ENCODE measurements at places on chromosomes 7 and 10.

DNA sequence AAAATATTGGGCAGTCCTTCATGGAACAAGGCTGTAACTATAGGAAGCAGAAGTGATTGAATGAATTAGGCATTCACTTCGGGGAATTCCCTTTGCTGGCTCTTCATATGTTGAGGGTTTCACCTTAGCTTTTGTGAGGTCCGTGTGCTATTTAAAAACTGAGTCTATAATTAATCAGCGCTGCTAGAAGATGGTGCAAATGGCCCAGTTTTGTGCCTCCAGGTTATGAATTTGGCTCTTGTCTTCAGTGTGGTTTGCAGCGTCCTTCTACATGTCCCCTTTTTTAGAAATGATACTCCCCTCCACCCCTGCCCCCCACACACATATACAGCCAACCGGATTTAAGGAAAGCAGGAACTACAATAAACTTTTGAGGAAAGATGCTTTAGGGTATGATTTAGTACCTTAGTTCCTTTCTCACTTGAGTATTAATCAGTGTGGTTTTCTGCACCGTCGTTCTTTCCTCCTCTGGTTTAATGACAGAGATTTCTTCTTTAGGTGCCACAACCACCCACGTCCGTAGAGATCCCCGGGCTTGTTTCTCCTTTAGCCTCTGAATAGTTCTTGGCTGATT lies 110.6 kb upstream of the SAMD8 start:
- DNase-seq: no peak

DNA sequence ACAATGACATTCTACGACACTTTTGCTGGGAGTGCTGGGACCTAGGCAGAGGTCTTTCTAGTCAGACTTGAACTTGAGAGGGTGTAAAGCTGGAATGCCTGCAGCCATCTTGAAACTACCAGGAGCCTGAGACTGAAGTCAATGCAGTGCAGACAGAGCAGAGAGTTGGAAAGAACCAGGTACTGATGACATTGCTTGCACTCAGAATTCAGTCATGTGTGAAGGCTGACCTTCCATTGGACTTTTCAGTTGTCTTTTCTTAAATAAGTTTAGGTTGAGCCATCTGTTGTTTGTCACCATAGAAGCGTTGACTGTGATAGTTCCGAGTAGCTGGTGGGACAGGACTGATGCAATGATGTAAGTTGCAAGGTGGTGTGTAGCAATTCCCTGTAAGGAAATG lies 3.1 kb upstream of the PLPP4 start:
- no peak for DNase-seq

- no peak for DNase-seq
These were observed 368.5 kb upstream of the HPS1 start for GRCh38 chr10:98815039-98815885.

DNA sequence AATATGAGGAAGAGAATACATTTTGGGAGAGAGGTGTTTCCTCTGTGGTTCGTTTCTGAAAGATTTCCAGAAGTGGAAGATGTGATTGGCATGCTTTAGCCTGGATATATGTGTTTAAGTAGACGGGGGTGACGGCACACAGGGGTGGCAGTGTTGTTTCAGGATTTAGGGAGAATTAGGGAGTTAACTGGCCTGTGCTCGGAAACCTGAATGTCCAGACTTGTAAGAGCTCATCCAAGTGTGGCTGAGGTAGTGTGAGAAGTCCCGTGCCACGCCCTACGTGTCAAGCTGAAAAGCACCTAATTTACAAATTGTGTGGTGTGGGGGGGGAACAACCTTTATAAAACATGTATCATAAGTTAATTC lies 1.1 kb downstream of the RALA start:
- DNase-seq: no peak

DNA sequence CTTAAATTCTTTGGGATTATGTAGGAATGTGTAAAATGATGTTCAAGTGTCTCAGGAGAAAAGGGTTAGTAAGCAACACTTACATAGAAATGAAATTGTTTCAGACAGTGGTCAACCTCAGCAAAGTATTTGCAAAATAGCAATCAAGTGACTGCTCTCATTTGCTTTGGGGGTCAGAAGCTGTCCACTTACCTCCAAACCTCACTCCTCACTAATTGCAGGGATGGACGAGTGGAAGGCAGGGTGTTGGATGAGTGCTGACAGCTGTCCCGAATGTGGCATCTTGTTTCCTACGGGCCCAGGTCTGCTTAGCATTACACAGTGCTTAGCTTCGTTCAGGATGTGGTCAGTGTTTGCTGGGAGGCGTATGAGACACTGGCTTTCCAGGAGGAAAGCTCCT lies 437.0 kb downstream of the SUGCT start:
- DNase-seq: no peak

GRCh38 chr10:55233505-55233904 lies 432.5 kb upstream of the PCDH15 start:
- DNase-seq: no peak
